ENCODE measurements at places on chromosomes 4 and X. TPM values are rescaled to one million over a fixed set of nuclear protein-coding genes. Genes with fewer than 3 reads are reported as not detected.
A peak's percentile ranks its signal among the peaks of the same experiment; 100 is the strongest.

DNA sequence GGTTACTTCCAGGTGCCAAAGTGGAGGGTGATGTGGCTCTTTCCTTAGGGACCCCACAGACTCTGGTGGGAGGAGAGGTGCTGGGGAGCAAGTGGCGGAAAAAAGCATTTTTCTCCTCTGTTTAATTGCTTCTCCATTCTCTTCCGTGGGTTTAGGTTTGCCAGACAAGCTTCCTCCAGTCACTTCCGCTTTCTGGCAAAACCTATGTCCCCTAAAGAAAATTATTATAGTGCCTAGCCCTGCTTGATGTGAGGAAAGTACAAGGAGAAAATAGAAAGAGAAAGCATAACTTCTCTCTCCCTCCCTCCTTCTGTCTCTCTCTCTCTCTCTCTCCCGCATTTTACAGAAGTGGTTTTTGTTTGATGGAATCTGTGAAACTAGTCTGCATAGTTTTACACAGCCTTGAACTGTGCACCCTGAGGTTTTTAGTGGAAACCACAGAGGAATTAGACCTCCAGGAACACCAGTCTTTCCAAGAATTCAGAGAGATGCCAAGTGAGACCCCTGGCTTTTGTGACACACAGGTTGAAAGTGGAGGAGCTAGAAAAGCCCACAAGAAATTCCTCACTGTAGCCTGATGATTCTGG, 231.1 kb upstream of the ANXA3 start:
- H3K36me3 ChIP-seq, result no peaks in the 10 kb centered on the region
- no peak overlapping the region for H3K27ac ChIP-seq
- DNase-seq, result no peak
- peaks cover 8% of the 10 kb centered on the region for H3K4me1 ChIP-seq

DNA sequence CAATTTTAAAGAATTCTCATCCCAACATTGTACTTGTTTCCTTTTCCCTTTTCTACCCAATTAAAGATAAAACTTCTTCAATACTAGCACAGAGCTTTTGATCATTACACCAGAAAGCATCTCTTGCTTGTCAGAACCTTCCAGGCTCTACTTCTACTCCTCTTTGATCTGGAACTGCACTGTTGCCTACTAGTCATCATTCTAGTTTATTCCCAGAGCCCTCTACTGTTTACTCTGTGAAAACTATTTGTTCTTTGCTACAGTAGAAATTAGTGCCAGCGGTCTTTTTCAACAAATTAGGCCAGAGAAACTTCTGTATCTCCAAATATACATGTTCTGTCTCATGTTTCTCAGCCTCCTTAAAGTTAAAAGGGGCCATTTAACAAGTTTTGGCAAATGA, 46.8 kb upstream of the TMPRSS11F start:
- peak; percentile 23 for DNase-seq
- H3K36me3 ChIP-seq, result no peaks in the 10 kb centered on the region
- no peak overlapping the region for H3K4me3 ChIP-seq
- H3K27ac ChIP-seq, result no peak overlapping the region

GRCh38 chr4:30056016-30056766, 664.0 kb upstream of the PCDH7 start:
- no peaks in the 10 kb centered on the region for H3K4me1 ChIP-seq
- no peaks in the 10 kb centered on the region for H3K36me3 ChIP-seq
- H3K27ac ChIP-seq, result no peak overlapping the region

GRCh38 chrX:141934059-141934641, 30.5 kb downstream of the MAGEC1 start:
- no peaks in the 10 kb centered on the region for H3K36me3 ChIP-seq
- no peak for DNase-seq
- H3K4me3 ChIP-seq, result no peak overlapping the region
- H3K4me1 ChIP-seq, result no peaks in the 10 kb centered on the region
- H3K27me3 ChIP-seq, result no peaks in the 10 kb centered on the region

HSD17B13 gene
- total RNA-seq, result not detected

DNA sequence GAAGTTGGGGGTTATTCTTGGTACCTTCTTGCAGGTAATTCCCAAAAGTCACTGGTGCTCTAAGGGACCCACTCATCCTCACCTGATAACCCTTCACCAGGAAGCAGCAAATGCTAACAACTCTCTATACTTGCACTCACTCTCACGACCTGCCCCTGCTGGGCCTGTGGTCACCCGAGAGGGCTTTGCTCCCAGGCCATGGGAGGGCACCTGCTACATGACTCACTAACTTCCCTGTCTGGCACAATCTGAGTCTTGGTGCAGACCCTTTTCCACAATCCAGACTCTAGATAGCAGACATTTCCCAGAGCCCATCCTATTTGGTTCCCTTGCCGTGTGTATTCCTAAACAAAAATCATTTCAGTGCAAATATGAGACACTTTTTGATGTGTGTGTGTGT, 403.8 kb upstream of the FAT1 start:
- no peaks in the 10 kb centered on the region for H3K36me3 ChIP-seq
- no peaks in the 10 kb centered on the region for H3K4me1 ChIP-seq
- no peak overlapping the region for H3K4me3 ChIP-seq
- H3K27ac ChIP-seq, result no peak overlapping the region

SOWAHD gene
- total RNA-seq, result not detected

SMIM43 gene
- 3.5 TPM for total RNA-seq

GRCh38 chr4:131001371-131001770, 1905.4 kb downstream of the C4orf33 start:
- no peaks in the 10 kb centered on the region for H3K36me3 ChIP-seq
- no peaks in the 10 kb centered on the region for H3K27me3 ChIP-seq
- DNase-seq, result no peak
- no peak overlapping the region for H3K4me3 ChIP-seq

PPEF2 gene
- total RNA-seq, result not detected

DNA sequence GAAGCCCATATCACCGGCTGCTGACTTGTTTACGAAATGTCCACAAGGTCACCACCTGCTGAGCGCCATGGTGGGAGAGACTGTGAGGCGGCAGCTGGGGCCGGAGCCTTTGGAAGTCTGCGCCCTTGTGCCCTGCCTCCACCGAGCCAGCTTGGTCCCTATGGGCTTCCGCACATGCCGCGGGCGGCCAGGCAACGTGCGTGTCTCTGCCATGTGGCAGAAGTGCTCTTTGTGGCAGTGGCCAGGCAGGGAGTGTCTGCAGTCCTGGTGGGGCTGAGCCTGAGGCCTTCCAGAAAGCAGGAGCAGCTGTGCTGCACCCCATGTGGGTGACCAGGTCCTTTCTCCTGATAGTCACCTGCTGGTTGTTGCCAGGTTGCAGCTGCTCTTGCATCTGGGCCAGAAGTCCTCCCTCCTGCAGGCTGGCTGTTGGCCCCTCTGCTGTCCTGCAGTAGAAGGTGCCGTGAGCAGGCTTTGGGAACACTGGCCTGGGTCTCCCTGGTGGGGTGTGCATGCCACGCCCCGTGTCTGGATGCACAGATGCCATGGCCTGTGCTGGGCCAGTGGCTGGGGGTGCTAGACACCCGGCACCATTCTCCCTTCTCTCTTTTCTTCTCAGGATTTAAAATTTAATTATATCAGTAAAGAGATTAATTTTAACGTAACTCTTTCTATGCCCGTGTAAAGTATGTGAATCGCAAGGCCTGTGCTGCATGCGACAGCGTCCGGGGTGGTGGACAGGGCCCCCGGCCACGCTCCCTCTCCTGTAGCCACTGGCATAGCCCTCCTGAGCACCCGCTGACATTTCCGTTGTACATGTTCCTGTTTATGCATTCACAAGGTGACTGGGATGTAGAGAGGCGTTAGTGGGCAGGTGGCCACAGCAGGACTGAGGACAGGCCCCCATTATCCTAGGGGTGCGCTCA, 8.7 kb upstream of the MSANTD1 start:
- no peaks in the 10 kb centered on the region for H3K4me1 ChIP-seq
- no peak overlapping the region for H3K4me3 ChIP-seq
- H3K36me3 ChIP-seq, result no peaks in the 10 kb centered on the region
- no peak overlapping the region for H3K27ac ChIP-seq

ERCC6L gene
- 1.9 TPM for total RNA-seq

DNA sequence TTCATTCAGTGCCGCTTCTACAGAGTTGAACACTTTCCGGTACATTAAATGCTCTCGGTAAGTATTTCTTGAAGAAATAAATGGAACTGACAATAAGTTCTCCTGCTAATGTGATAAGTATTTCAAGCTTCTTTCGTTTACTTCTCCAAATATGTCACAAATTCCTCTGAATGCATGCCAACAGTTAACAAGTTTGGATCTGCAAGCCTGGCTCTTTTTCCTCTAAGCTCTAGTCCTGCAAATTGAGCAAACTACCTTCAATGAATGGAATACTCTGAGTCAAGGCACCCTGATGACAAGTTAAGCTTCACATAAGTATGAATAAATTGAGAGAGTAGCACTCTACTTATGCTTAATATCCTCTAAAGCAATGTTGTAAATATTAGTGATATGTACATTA, 403.6 kb downstream of the PDGFC start:
- no peaks in the 10 kb centered on the region for H3K36me3 ChIP-seq
- peak; percentile 18 for DNase-seq
- no peak overlapping the region for H3K27ac ChIP-seq
- H3K27me3 ChIP-seq, result no peaks in the 10 kb centered on the region
- peaks cover 5% of the 10 kb centered on the region for H3K4me1 ChIP-seq
- no peak overlapping the region for H3K4me3 ChIP-seq

EMCN gene
- total RNA-seq, result 0.22 TPM

GRCh38 chr4:185567381-185568376, 32.4 kb upstream of the PDLIM3 start:
- H3K4me3 ChIP-seq, result no peak overlapping the region
- peak overlapping the region; percentile 75 for H3K27ac ChIP-seq
- H3K27me3 ChIP-seq, result no peaks in the 10 kb centered on the region
- H3K4me1 ChIP-seq, result peaks cover 16% of the 10 kb centered on the region
- DNase-seq, result peak; percentile 57

TMSB15C gene
- total RNA-seq, result 1.8 TPM

DNA sequence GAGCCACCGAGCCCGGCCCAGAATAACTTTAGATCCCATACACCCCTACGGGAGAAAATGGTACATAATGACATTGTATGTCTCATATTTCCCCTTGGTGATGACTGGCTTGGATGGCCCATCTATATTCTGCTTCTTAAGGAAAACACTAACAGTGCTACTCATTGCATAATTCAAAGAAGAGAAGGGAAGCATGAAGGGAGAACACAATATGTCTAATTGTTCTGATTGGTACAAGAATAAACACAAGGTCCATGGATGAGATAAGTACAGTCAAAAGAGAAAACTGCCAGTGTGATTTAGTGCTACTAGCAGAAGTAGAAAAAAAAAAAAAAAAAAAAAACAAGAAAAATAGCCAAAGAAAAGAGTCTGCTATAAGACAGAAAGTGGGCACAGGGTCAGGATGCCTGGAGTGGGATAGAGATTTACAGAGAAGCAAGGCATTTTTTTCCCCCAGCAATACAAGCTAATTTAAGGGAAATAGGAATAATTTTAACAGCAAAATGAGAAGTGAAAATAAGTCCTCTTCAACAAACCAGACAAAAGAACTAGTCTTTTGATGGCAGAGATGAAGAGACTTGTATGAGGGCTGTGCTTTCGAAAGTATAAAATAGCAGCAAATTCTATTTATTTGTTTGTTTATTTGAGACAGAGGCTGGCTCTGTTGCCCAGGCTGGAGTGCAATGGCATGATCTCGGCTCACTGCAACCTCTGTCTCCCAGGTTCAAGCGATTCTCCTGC, 96.5 kb upstream of the MAP3K15 start:
- no peaks in the 10 kb centered on the region for H3K36me3 ChIP-seq
- no peak for DNase-seq
- H3K4me1 ChIP-seq, result no peaks in the 10 kb centered on the region
- no peaks in the 10 kb centered on the region for H3K27me3 ChIP-seq

DNA sequence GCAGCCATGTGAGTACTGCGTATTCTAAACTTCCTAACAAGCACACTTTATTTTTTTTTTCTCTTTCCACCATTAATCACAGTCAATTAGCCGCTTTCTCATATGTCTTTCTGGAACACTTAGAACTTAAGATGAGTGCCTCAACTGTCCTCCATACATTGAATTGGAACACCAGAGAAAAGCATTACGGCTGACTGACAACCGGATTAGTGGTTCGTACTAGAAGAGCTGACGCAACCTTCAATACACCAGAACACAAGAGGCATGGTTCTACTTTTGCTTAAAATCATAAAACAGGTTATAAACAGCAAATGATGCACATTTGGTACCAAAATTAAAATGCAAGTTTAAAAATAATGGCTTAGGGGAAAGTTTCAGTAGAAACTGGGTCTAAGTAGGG, 3.3 kb downstream of the TMEM47 start:
- no peaks in the 10 kb centered on the region for H3K36me3 ChIP-seq
- no peaks in the 10 kb centered on the region for H3K27me3 ChIP-seq
- peak overlapping the region; percentile 67 for H3K27ac ChIP-seq
- peak; percentile 52 for DNase-seq
- H3K4me1 ChIP-seq, result peaks cover 39% of the 10 kb centered on the region

- no peaks in the 10 kb centered on the region for H3K4me1 ChIP-seq
- no peak overlapping the region for H3K27ac ChIP-seq
- H3K27me3 ChIP-seq, result no peaks in the 10 kb centered on the region
- DNase-seq, result no peak
- no peak overlapping the region for H3K4me3 ChIP-seq
- H3K36me3 ChIP-seq, result no peaks in the 10 kb centered on the region
These were observed 445.7 kb downstream of the GASK1B start for GRCh38 chr4:157727163-157727562.

- no peak overlapping the region for H3K4me3 ChIP-seq
- DNase-seq, result no peak
- no peak overlapping the region for H3K27ac ChIP-seq
- peaks cover 6% of the 10 kb centered on the region for H3K36me3 ChIP-seq
- H3K27me3 ChIP-seq, result no peaks in the 10 kb centered on the region
These were observed 16.4 kb downstream of the FLNA start for GRCh38 chrX:154358011-154358410.

- no peak overlapping the region for H3K27ac ChIP-seq
- DNase-seq, result no peak
- H3K27me3 ChIP-seq, result no peaks in the 10 kb centered on the region
- H3K4me3 ChIP-seq, result no peak overlapping the region
These were observed 28.9 kb downstream of the TENM3 start for GRCh38 chr4:182272151-182272550.

FAM9C gene
- not detected for total RNA-seq

DNA sequence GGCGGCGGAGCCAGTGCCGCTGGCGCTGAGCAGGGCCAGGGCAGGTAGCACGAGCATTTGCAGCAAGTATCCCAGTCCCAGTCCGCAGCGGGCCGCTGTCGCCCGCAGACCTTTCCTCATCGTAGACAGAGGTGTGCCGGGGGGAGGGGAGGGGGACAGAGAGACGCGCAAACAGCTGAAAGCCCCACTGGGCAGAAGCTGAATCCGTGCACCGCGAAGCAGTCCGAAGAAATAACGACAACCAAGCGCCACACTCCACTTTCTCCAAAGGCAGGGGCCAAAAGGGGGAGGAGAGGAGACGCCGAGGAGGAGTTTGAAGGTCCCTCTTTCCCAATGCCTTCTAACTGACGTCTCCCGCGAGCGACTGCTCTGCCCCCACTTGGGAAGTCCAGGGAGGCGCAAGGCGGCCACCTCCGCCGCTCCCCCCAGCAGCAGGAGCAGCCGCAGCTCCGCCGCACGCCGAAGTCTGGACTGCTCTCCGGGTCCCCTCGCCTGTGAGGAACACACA, at the start of gene UNC5C:
Gene UNC5C (minus strand): TSS at position 236 of the 508 bp plus-strand sequence.
- peak within 1 kb of the TSS; percentile 61 for H3K4me3 ChIP-seq
- H3K27me3 ChIP-seq, result peaks cover 50% of the 10 kb centered on the region
- H3K4me1 ChIP-seq, result no peaks in the 10 kb centered on the region
- DNase-seq, result peak; percentile 16

- no peaks in the 10 kb centered on the region for H3K4me1 ChIP-seq
- H3K27ac ChIP-seq, result no peak overlapping the region
- no peaks in the 10 kb centered on the region for H3K36me3 ChIP-seq
- DNase-seq, result no peak
- no peak overlapping the region for H3K4me3 ChIP-seq
- H3K27me3 ChIP-seq, result no peaks in the 10 kb centered on the region
These were observed 75.9 kb downstream of the AASDH start for GRCh38 chr4:56311299-56311975.

- DNase-seq, result no peak
- H3K27ac ChIP-seq, result no peak overlapping the region
- H3K4me3 ChIP-seq, result no peak overlapping the region
- no peaks in the 10 kb centered on the region for H3K4me1 ChIP-seq
- H3K36me3 ChIP-seq, result peaks cover 62% of the 10 kb centered on the region
These were observed 38.1 kb downstream of the EIF4E start for GRCh38 chr4:98890702-98891455.

GK gene
- 10.4 TPM for total RNA-seq
